ENCODE measurements at places on chromosomes 5 and 9. TPM values are rescaled to one million over a fixed set of nuclear protein-coding genes. Genes with fewer than 3 reads are reported as not detected.

DNA sequence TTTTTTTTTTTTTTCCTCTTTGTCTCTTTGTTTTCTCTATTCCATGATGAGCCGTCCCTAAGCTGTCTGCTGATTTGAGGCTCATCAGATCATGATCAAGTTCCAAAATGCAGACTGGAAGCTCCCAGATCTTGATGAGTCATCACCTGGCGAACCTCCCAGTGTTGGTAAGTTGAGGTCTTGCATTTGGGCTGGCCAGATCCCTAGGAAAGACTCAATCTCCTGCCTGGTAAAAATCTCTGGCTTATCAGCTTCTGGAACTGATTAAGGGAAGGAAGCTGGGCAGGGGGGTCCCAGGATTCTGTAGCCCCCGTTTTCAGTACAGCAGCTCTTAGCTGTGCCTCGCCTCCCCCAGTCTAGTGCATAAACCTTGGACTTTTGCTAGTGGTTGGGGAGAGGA, 69.0 kb downstream of the TSPAN17 start:
- no peak overlapping the region for H3K27ac ChIP-seq
- no peak for DNase-seq
- no peaks in the 10 kb centered on the region for H3K36me3 ChIP-seq
- H3K4me3 ChIP-seq, result no peak overlapping the region
- no peaks in the 10 kb centered on the region for H3K4me1 ChIP-seq

DNA sequence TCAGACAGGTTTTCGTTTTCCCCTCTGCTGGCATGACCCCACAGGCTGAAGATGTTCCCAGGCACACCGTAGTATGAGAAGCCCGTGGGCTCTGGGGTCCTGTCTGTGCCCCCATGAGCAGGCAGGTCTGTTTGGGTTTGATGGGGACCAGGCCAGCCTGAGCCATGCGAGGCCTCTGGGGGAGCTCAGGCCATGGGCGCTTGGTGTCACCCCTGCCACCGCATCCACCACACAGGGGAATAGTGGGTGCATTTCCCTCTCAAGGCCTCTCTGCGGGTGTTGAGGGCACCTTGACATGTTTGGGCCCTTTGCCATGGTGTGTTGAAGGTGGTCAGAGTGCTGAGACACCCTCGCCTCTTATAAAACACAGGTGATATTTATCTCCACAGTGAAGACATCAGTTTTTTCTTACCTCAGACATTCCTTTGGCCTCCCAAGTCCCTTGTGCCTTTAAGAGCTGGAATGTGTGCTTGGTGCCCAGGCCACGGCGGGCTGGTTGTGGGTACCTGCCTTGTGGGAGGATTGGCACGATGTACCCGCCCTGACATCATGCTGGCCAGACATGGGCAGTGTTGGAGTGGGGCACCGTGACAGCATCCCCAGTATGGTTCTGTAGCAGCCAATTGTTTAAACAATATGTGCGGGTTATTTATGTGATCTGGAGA, 68.3 kb downstream of the WNK2 start:
- H3K27me3 ChIP-seq, result no peaks in the 10 kb centered on the region
- no peak overlapping the region for H3K4me3 ChIP-seq
- peaks cover 43% of the 10 kb centered on the region for H3K4me1 ChIP-seq
- H3K36me3 ChIP-seq, result peaks cover 58% of the 10 kb centered on the region
- no peak overlapping the region for H3K27ac ChIP-seq
- DNase-seq, result no peak

Gene OR1Q1
- not detected for polyA plus RNA-seq

DNA sequence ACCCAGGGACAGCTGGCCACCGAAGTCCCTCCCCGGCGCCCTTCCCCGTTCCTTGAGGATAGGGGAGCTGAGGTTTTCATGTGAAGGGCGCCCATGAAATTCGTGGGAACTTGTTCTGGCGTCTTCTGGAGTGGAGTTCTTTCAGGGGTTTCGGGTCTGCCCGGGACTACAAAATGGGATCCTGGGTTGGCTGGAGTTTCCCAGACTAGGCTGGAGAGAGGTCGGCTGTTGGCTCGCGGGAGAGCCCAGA, 3.6 kb upstream of the RGMB start:
- no peaks in the 10 kb centered on the region for H3K27me3 ChIP-seq
- peaks cover 2% of the 10 kb centered on the region for H3K36me3 ChIP-seq
- DNase-seq, result no peak
- peaks cover 27% of the 10 kb centered on the region for H3K4me1 ChIP-seq
- peak overlapping the region; percentile 83 for H3K4me3 ChIP-seq

Gene TXNDC15
- 111 TPM for polyA plus RNA-seq

- H3K36me3 ChIP-seq, result no peaks in the 10 kb centered on the region
- no peaks in the 10 kb centered on the region for H3K27me3 ChIP-seq
- no peak overlapping the region for H3K4me3 ChIP-seq
- DNase-seq, result no peak
- H3K27ac ChIP-seq, result no peak overlapping the region
These were observed 12.2 kb upstream of the MROH2B start for GRCh38 chr5:41083306-41083705.

Gene MAMDC2
- polyA plus RNA-seq, result 2.2 TPM

- no peaks in the 10 kb centered on the region for H3K36me3 ChIP-seq
- no peak overlapping the region for H3K4me3 ChIP-seq
- H3K27ac ChIP-seq, result no peak overlapping the region
- no peaks in the 10 kb centered on the region for H3K4me1 ChIP-seq
These were observed 419.8 kb downstream of the PLK2 start for GRCh38 chr5:58040044-58040443.

GRCh38 chr9:136964171-136964689, 12.2 kb downstream of the LCN12 start:
- no peaks in the 10 kb centered on the region for H3K36me3 ChIP-seq
- H3K27me3 ChIP-seq, result no peaks in the 10 kb centered on the region
- H3K4me1 ChIP-seq, result peaks cover 32% of the 10 kb centered on the region
- H3K4me3 ChIP-seq, result no peak overlapping the region
- H3K27ac ChIP-seq, result no peak overlapping the region

DNA sequence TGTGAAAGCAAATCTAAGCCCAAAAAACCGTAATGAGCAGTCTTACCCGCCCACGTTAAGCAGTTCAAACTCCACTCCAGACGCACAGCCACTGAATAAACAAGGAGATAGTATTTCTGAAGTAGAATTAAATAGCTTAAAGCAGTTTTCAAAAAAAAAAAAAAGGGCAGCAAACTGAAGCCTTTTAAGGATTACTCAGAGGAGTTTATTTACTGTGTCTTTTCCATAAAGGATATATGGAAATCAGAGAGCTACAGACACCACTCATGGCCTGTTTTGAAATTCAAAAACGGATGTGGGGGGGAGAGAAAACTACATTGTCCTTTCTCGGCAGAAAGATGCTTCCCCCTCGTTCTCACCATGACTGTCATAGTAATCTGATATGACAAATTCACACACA, 83.7 kb upstream of the IRX1 start:
- H3K36me3 ChIP-seq, result no peaks in the 10 kb centered on the region
- H3K4me1 ChIP-seq, result no peaks in the 10 kb centered on the region
- no peak overlapping the region for H3K27ac ChIP-seq
- H3K27me3 ChIP-seq, result peaks cover 2% of the 10 kb centered on the region
- no peak overlapping the region for H3K4me3 ChIP-seq

DNA sequence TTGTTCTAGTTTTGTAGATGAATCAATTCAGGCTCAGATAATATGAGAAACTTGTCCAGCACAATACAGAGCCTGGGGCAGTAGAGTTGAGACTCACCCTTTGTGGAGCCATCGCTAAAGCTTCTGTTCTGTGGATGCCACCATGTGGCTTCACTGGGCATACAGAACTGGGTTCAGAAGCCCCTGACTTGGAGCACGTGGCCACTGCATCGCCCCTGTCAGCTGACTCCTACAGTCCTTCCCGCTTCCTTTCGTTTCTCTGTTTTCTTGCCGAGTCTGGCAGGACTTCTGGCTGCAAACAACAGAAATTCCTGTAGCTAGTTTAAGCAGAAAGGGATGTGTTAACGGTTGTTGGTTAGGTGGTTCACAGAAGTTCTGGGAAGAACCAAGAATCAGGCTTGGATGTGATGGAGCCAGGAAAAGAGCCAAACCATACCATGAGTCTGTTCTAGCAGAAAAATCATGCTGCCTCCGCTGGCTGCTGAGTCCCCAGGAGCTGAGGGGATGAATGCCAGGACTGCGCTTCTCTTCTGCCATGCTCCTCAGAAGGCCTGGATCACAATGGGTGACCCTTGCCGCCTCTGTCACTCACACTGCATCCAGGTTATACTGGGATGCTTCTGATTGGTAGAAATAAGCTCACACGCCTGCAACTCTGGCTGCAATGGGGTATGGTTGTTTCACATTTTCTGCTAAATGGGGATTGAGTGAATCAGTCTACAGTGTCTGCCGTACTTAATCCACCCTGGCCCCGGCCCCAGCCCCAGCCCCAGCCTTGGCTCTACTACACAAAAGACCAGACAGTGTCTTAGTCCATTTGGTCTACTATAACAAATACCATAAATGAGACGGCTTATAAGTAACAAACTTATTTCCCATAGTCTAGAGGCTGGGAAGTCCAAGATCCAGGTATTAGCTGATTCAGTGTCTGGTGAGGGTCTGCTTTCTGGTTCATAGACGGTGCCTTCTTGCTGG, 262.5 kb downstream of the GOLPH3 start:
- no peaks in the 10 kb centered on the region for H3K4me1 ChIP-seq
- no peak overlapping the region for H3K27ac ChIP-seq
- H3K4me3 ChIP-seq, result no peak overlapping the region
- no peaks in the 10 kb centered on the region for H3K36me3 ChIP-seq

DNA sequence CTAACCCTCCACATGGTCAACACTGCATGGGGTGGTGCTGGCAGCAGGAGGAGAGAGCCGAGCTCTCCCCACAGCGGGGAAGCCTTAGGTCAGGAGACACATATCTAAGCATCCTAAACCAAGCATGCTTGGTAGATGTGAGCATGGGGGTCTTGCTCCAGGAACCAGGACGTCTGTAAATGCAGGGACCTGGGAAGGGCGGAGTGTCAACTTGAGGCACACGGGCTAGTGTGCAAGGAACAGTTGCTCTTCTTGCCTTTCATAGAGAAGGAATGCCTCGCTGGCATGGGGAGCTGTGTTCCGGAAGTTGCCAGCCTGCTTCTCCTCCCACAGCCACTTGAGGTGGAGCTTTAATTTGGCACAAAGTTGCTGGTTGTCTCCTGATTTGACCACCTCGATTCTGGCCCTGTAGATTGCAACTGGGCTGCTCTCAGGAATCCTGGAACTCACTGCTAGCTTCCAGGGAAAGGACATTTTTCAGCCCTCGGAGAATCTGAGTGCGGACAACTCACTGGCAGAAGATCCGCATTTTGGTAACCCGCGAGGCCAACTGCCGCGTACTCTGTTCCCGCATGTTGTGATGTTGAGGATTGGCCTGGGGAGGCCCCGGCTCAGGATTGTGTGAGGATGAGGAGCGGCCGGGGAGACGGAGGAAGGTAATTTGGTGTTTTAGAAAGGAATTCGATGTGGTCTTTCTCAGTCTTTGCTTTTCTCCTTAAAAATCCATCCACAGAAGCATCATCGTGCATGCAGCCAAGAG, 370.3 kb upstream of the IRX1 start:
- no peak overlapping the region for H3K4me3 ChIP-seq
- no peaks in the 10 kb centered on the region for H3K27me3 ChIP-seq
- peaks cover 10% of the 10 kb centered on the region for H3K4me1 ChIP-seq
- no peaks in the 10 kb centered on the region for H3K36me3 ChIP-seq

Gene EPB41L4B
- polyA plus RNA-seq, result 39.3 TPM

Gene RAB3C
- 46.0 TPM for polyA plus RNA-seq

Gene PCDHA9
- polyA plus RNA-seq, result 3.5 TPM

DNA sequence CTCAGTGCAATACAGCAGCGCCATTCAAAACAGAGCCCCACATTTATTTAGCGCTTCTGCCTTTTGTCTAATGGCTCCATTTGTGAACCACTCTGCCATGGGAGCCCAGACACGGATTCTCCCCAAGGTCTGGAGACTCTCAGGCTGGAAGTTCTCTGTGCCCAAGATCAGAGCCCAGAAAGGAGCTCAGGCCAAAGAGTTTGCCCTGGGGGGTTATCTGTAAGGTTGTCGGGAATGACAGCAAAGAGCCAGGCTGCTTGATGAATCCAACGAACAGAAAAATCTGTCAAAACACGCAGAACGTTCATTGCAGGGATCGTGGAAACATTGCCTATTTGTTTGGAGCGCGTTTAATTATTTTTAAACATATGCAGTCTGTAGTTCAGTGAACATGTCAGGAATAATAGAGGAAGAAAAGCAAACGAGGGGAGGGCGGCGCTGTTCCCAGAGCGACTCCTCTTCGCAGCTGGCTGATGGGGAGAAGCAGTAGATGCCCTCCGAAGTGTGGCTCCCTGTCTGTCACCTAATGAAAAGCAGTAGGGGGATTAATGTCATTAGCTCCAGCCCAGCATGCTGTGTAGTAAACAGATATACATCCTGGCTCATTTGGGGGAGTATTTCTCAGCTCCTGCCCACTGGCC, 464.9 kb upstream of the MPDZ start:
- peaks cover 7% of the 10 kb centered on the region for H3K4me1 ChIP-seq
- H3K36me3 ChIP-seq, result no peaks in the 10 kb centered on the region
- H3K27me3 ChIP-seq, result no peaks in the 10 kb centered on the region
- DNase-seq, result no peak
- no peak overlapping the region for H3K4me3 ChIP-seq
